Lung (tissue), 17 donors: ENCODE measurements at places on chromosomes 2 and 18. TPM values are rescaled to one million over a fixed set of nuclear protein-coding genes. Genes with fewer than 3 reads are reported as not detected.

WIPF1 gene
- polyA plus RNA-seq: 53.3 TPM

LYG2 gene
- not detected for polyA plus RNA-seq

DNAH6 gene
- polyA plus RNA-seq: 1.9 TPM

CCDC150 gene
- polyA plus RNA-seq: 0.31 TPM

BCL11A gene
- 1.5 TPM for polyA plus RNA-seq

SMYD5 gene
- 15.0 TPM for polyA plus RNA-seq

RESP18 gene
- not detected for polyA plus RNA-seq

GLI2 gene
- 1.1 TPM for polyA plus RNA-seq

RPS27A gene
- 1,600 TPM for polyA plus RNA-seq

CCDC178 gene
- polyA plus RNA-seq: 0.61 TPM

ANKRD53 gene
- polyA plus RNA-seq: 0.63 TPM

ST6GAL2 gene
- polyA plus RNA-seq: 0.16 TPM

- DNase-seq: no peak
These were observed 2.5 kb upstream of the SH3RF3 start for GRCh38 chr2:109126501-109126860.

- no peak for DNase-seq
These were observed 12.7 kb upstream of the CABLES1 start for GRCh38 chr18:23122334-23123229.

DNA sequence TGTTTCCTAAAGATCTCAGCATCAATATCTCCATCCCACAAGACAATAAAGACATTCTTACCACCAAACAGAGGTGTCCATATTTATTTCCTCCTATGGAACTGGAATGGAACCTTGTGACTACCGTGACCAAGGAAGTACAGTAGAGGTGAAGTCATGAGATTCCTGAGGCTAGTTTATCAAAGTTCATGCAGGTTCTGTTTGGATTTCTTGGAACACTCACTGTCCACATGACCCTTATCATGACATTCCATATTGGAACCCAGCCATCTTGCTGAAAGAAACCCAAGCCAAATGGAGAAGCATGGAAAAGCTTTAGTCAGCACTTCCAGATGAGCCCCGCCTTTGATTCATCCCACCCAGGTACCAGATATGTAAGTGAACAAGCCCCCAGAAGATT, 516.0 kb upstream of the POU3F3 start:
- no peak for DNase-seq

GRCh38 chr18:1094409-1094808, 189.7 kb downstream of the ADCYAP1 start:
- no peak for DNase-seq

- DNase-seq: no peak
These were observed 4.9 kb downstream of the NEB start for GRCh38 chr2:151729415-151729811.

GRCh38 chr2:135279209-135279608, 227.1 kb downstream of the RAB3GAP1 start:
- DNase-seq: peak; percentile 21

- DNase-seq: no peak
These were observed 271.0 kb upstream of the CDH20 start for GRCh38 chr18:61062258-61062657.

DNA sequence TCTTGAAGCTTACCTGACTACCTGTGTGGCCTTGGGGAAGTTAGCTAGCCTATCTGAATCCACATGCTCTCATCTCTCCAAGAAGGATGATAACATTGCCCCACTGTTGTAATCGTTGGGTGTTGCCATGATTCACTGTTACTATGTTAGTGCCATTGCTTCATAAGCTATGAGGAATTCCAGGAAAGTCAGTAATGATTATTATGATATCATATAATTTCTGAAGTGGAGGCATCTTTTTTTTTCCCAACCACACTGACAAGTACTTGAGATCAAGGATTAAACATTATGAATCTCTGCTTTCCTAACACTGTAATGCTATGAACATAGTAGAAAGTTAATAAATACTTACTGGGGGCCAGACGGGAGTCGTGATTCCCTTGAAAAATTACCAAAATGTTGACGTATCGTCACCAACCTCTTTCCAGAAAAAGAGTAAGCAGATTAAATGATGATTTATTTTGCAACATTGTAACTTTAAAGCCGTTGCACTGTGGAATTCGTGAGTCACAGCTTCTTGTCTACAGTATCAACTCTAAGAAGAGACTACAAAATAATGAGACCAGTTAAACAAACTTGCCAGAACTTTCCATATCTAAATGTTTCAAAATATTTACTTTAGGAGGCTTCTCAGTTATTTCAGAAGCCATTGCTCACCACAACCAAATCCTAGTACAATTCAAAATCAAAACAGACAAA, 459.9 kb downstream of the PIK3C3 start:
- DNase-seq: no peak

GRCh38 chr2:219422952-219423534, 4.9 kb downstream of the DES start:
- DNase-seq: no peak

DNA sequence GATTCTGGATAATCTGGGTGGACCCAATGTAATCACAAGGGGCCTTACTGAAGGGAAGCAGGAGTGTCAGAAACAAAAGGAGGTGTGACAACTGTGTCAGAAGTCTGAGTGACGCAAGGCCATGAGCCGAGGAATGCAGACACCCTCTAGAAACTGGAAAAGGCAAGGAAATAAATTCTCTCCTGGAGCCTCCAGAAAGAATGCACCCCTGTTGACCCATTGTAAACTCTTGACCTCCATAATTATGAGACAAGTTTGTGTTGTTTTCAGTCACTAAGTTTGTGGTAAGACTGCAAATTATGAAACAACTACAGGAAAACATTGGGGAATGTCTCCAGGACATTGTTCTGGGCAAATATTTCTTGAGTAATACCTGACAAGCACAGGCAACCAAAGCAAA, 47.3 kb upstream of the B3GNT7 start:
- no peak for DNase-seq

GRCh38 chr2:145927131-145927950, 1407.4 kb upstream of the ZEB2 start:
- no peak for DNase-seq

DNA sequence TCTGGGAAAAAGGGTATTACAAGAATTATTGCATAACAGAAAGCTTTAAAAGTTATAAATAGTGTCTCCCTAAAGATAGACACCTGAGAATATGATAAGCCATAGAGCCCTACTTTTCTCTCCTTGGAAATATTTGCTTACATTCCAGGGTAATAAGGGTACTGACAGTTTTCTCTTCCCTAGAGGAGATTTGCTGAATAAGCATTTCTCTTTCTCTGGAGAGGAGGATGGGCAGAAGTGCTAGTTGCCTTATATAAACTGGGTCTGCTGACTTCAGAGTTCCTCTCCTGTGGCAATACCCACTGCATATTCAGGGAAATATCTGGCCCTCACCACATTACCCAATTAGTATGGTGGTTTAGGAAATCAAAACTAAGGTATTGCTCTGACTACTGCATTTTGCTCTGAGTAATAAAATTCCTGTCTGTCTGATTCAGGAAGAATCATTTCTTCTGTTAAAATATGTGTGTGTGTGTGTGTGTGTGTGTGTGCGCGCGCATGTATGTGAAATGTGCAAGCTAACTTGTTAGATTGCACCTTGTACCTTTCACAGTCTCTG, 1391.3 kb downstream of the DSC3 start:
- DNase-seq: no peak

- no peak for DNase-seq
These were observed 14.5 kb downstream of the DNAJC27 start for GRCh38 chr2:24957221-24957620.

GRCh38 chr2:2254206-2254605, 76.9 kb downstream of the MYT1L start:
- DNase-seq: no peak

DNA sequence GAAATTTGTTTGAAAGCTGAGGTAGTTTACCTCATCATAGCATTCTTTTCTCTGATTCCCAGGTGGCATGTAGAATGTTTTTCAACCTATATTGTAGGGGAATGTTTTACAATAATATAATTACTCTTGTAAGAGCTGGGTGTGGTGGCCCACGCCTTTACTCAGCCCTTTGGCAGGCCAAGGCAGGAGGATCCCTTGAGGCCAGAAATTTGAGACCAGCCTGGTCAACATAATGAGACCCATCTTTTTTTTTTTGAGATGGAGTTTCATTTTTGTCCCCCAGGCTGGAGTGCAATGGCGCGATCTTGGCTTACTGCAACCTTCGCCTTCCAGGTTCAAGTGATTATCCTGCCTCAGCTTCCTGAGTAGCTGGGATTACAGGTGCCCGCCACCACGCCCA, 3.6 kb downstream of the USP39 start:
- no peak for DNase-seq

DNA sequence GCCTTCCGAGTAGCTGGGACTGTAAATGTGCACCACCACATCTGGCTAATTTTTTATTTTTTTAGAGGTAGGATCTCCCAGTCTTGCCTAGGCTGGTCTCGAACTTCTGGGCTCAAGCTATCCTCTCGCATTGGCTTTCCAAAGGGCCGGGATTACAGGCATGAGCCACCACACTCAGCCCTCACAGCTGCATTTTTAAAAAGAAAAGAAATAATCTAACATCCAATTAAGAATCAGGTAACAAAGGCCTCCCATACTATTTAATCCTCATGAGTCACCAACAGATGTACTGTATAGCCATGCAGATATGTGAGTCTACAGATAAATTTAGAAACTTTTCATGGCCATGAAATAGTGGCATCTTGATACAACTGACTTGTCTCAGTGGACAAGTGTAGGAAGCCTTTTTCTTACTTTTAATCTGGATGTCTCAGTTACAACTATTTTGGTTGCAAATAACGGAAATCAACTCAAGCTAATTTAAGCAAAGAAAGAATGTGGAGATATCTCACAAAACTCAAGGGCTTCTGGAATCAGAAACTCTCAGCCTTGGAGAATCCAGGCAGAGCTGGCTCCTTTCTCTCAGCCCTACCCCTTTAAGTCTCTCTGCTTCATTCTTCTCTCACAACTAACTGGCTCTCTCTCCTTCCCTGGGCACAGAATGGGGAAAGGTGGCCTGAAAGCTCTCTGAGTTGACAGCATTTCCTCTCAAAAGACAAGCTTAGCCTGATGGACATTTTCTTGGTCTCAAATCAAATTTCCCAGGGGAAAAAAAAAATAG, 12.8 kb upstream of the PPM1B start:
- DNase-seq: no peak

DNA sequence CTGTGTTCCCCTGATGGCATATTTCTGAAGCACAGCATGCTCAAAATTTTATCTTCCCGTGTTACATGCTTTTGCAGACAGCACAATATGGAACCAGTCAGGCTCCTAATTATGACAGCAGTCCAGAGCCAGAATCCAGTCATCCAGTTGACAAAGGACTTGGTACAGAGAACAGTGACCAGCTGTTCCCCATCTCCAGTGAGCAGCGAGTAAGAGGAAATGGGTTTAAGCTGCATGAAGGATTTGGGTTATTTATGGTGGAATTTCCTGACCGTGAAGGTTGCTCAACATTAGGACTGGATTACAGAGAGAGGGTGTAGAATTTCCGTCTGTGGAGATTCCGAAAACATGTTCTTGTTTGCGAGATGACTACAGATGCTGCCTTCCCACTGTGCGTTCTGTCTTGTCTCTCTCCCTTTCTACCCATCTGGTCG, 24.4 kb downstream of the SGPP2 start:
- DNase-seq: peak; percentile 94

GRCh38 chr2:86825036-86825692, 34.5 kb upstream of the CD8A start:
- DNase-seq: no peak
